ENCODE measurements at places on chromosomes 5 and 9. TPM values are rescaled to one million over a fixed set of nuclear protein-coding genes. Genes with fewer than 3 reads are reported as not detected.

Gene BICD2
- 38.3 TPM for total RNA-seq

Gene NUTM2F
- total RNA-seq = not detected

Gene SPATA31D4
- total RNA-seq = not detected

Gene IFNA2
- total RNA-seq = not detected

Gene EIF4E1B
- not detected for total RNA-seq

Gene LRRC19
- total RNA-seq = not detected

Gene LCP2
- not detected for total RNA-seq

Gene LCN9
- total RNA-seq = not detected

Gene CDH12
- total RNA-seq = not detected

Gene SLC36A2
- not detected for total RNA-seq
